ENCODE measurements at places on chromosomes 2 and 18.

GRCh38 chr2:169009865-169010579 is 21.1 kb downstream of the ABCB11 start:
- no peak for DNase-seq

GRCh38 chr2:233745073-233745755 is 14.9 kb upstream of the UGT1A1 start:
- no peak for DNase-seq

DNA sequence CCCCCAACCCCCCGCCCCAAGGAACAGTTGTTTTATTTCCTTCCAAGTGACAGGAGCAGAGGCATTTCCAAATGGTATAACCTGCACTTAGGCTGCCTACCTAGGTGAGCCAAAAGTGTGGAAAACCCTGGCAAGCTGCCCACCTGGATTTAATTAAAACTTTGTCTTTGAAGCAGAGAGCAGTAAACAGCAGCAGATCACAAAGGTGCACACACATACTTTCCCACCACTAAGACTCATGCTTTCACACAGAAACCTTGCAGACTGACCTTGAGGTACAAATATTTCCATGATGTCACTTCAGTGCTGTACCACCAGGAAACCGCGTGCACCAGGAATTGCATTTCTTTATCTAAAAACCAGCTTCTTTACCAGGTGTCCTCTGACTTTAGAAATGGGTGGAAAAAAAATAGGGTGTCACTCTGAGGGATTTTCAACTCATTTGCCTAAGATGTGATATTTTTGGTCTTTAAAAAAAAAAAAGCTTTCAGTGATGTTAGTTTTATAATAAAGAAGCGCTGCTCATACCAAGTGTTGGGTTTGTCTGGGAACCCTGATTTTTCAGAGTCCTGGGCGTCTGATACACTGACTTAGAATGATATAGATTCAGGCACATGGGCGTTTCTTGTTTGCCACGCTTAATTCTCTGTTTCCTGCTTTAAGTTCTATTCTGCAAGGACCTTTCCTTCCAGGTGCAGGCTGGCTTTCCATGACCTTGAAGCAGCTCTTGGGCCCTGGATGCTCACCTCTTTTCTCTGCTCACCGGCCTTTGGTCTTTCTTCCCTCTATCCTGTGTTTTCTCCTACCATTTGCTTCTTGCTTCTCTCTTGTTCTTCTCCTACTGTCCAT is 70.7 kb upstream of the BCL2L11 start:
- no peak for DNase-seq

- no peak for DNase-seq
These were observed 403.9 kb downstream of the SPAG16 start for GRCh38 chr2:213688133-213688532.

GRCh38 chr18:34514238-34514637 is 195.9 kb upstream of the DTNA start:
- no peak for DNase-seq

- DNase-seq = no peak
These were observed 24.0 kb downstream of the ZNF385B start for GRCh38 chr2:179837408-179837807.

- no peak for DNase-seq
These were observed 366.5 kb downstream of the DSC3 start for GRCh38 chr18:30676053-30676480.

GRCh38 chr2:28137221-28137620 is 246.7 kb downstream of the BABAM2 start:
- DNase-seq = no peak

GRCh38 chr2:53829273-53829979 is 30.3 kb downstream of the GPR75 start:
- peak; percentile 32 for DNase-seq

- DNase-seq = no peak
These were observed 4.6 kb downstream of the MBP start for GRCh38 chr18:77127769-77128671.

GRCh38 chr18:9474108-9474982 is 968 bp upstream of the RALBP1 start:
- no peak for DNase-seq

DNA sequence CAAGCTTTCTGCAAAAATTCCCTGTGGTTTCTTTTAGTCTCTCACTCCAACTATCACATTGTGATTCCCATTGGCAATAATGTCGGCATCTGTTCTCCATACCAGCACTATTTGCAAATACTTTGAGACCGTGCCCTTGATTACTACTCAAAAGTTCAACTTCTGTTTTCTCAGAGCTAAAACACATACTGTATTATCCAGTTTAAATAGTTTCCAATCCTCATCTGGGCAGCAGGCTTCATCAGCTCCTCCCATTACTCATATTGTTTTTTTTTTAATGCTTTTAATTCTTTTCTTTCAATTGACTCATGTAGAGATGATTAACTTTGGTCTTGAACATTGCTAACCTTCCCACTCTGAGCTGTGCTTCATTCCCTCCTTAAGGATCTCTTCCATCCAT is 135.8 kb downstream of the METTL8 start:
- no peak for DNase-seq

DNA sequence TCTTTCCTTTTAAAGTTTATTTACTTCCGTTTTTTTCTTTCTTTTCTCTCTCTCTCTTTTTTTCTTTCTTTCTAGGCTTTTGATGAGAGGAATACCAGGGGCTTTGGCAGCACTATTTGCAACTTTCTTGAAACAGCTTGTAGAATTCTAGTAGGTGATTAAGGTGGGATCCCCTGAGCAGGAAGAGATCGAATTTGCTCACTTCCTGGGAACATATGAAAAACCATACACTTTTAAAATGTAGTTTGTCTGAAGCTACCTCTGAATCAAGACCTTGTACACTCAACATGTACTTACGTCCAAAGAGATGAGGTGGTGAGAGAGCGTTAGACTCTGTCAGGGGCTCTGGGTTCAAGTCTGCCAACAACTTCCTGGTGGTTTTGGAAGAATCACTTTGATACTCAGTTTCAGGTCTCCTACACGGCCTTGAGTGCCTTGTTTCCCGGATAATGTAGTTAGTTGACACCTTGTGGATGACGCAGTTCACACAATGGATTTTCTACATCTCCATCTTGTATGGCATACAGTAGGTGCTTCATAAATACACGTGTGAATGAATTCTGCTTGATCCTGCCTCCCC is 229.1 kb downstream of the MYCN start:
- DNase-seq = no peak

DNA sequence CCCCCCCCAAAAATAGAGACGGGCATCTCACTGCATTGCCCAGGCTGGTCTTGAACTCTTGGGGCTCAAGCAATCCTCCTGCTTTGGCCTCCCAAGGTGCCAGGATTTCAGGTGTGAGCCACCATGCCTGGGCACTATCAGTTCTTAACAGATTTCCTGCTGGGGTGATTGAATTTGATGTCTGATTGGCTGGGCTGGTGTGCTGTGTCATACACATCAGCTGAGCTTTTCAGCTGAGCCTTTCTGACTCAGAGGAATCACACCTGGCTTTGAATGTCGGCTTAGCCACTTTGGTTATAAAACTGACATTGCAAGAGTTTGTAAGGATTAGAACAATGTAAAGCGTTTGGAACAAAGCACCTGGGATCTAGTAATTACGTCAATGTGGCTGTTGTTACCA is 18.9 kb downstream of the NCAPH start:
- DNase-seq = no peak

GRCh38 chr18:56921896-56922480 is 224.9 kb upstream of the BOD1L2 start:
- DNase-seq = no peak

- peak; percentile 53 for DNase-seq
These were observed 103.5 kb downstream of the CPO start for GRCh38 chr2:207042841-207043240.

GRCh38 chr2:218962859-218963492 is 3.5 kb downstream of the CDK5R2 start:
- peak; percentile 94 for DNase-seq

DNA sequence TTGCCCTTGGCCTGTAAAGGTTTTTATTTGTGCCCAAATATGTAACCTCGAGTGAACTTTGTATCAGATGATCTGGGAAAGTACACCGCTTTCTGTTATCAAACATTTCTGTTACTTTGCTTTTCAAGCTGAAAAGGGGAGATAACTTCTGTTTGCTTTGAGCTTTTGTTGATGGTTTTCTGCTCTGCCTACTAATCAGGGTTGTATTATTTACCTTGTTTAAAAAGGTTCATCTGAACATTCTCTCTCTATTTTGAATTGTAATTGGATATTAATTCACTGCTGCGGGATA is 79.4 kb downstream of the XRCC5 start:
- no peak for DNase-seq

- DNase-seq = no peak
These were observed 56.2 kb downstream of the CAVIN2 start for GRCh38 chr2:191790737-191791136.

GRCh38 chr2:231161877-231162329 is 36.5 kb upstream of the ARMC9 start:
- DNase-seq = no peak

All from NCI-H1417 treated with DMSO at 0.1 percent for 48 hours (cell line).